Mammary epithelial cell (primary cell): ENCODE measurements at places on chromosomes 7 and 10. TPM values are rescaled to one million over a fixed set of nuclear protein-coding genes. Genes with fewer than 3 reads are reported as not detected.
A peak's percentile ranks its signal among the peaks of the same experiment; 100 is the strongest.

The CHRM2 gene
- polyA plus RNA-seq = not detected

GRCh38 chr7:72337390-72338167 lies 74.6 kb downstream of the CALN1 start:
- no peak for DNase-seq

The MUC12 gene
- polyA plus RNA-seq = 0.25 TPM

The GPR37 gene
- polyA plus RNA-seq = 0.08 TPM

- DNase-seq = no peak
Observed at GRCh38 chr7:22343612-22344011, 13.3 kb downstream of the RAPGEF5 start.

- DNase-seq = no peak
Observed at GRCh38 chr7:36456548-36456947, 66.9 kb downstream of the ANLN start.

DNA sequence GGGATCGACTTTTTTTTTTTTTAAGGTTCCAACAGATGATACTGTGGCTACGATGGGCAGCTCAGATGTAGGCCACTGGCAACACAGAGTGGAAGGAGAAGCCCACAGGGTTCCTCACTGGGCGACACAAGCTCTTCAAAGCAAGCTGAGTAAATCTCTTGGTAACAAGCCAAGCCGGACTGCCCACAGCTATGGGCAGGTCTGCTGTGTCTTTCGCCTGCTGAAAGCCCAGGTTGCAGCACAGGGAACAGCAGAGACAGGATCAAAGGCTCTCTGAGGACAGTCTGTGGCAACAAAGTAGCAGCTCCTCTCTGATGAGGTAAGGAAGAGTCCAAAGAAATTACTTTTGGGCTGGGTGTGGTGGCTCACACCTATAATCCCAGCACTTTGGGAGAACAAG lies 83.6 kb downstream of the KCNMA1 start:
- DNase-seq = peak; percentile 46

The HOXA5 gene
- polyA plus RNA-seq = 8.6 TPM

DNA sequence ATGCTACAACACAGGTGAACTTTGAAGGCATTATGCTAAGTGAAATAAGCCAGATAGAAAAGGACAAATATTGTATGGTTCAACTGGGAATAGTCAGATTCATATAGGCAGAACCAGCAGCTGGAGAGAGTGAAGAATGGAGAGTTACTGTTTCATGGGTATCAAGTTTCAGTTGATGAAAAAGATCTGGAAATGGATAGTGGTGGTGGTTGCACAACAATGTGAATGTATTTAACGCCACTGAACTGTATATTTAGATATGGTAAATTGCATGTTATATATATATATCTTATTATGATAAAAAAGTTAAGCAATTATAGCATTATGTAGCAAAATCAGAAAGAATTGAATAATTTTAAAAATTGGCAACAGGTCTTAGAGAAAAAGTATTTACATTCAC lies 3.9 kb downstream of the LMBR1 start:
- DNase-seq = no peak

DNA sequence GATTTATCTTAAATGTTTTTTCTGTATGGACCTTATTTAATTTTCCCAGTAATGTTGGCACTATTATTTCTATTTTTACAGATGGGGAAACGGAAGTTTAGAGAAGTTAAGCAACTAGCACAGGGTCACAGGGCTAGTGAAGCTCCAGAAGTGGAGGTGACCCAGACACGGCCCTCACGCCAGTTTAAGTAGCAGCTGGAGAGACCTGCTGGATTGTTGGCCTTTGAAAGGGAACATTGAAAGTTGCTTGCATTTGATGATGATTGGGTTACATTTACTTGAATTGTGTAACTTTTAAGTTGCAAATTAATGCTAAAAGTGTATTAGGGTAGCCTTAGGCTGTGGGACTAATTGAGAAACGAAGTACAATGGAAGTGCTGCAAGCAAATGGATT lies 25.6 kb downstream of the CDK14 start:
- no peak for DNase-seq

The STYXL1 gene
- polyA plus RNA-seq = 84.3 TPM

The CLRN3 gene
- polyA plus RNA-seq = not detected

The THNSL1 gene
- polyA plus RNA-seq = 1.3 TPM

DNA sequence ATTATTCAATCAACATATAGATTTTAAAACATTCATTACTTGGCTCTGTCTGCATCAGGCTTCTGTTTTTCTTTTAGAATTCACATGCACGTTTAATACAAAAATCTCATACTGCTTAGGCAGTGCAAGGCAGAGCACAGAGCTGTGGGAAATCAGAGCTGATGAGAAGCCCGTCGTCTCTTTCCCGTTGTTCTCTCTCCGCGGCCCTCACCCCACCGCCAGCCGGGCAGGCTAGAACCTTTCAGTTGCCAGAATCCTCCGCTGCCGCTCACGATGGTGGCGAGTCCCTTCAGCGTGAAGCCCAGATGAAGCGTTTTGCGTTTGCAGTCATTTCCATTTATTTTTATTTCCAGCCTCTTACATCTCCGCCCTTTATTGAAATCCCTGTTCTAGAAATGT lies 648.2 kb downstream of the SDK1 start:
- DNase-seq = no peak

- no peak for DNase-seq
Observed at GRCh38 chr7:54799792-54800191, 40.8 kb upstream of the SEC61G start.

DNA sequence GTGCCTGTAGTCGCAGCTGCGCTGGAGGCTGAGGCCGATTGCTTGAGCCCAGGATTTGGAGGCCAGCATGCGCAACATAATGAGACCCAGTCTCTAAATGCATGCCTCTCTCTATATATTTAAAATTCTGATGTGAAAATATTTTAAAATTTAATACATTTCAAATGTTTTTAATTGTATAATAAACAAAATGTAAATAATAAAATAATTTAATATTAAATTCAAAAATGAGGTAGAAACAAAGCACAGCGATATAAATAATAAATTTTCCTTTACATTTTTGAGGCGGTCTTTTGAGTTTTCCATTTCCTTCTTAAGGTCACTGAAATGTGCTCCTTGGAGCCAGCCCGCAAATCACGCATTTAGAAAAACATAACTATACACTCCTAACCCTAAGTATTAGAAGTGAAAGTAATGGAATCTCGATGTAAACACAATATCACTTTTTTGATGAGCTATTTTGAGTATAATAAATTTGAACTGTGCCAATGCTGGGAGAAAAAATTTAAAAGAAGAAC lies 523 bp upstream of the CDK1 start:
- DNase-seq = no peak

DNA sequence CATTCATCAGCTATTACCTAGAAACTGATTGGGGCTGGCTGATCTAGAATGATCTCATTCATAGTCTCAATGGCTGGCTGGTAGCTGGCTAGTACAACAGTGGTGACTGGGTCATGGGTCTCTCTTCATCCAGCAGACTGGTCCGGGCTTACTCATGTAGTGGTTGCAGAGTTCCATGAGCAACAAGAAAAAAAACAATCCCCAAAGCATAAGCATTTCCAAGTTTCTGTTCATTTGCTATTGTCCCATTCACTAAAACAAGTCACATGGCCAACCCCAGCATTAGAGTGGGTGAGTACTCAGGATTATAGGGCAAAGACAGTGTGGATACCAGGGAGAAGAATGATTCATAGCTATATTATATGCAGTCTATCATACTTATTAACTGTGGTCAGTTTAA lies 85.2 kb upstream of the SEMA3C start:
- peak; percentile 80 for DNase-seq

DNA sequence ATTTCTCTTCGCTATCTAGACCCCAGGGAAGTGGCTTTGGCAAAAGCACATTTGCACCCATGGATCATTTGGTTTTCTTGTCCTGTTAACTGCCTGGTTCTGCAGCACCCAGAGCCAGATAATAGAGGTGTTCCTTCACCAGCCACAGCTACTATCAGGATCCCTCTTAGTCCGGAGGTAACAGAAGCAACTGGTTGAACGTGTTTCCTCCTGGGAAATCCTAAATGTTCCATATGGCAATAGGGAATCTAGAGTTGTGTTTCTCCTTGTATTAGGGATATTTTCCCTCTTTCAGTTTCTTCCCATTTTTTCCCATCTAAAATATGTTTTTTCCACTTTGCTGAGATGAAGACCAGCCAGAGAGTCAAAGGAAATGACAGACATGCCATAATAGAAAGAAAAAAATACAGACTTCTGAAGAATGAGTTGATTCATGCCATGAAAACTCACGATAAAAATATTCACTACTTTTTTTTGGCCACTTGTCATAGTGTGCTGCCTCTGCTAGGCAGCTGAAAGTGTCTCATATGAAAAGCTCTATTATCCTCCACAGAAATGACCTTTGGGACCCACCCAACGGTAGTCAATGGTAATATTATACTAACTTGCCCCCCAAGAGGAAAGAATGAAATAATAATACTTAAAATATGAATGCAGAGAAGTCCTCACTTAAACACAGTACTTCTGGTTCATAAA lies 472.8 kb downstream of the KCNMA1 start:
- DNase-seq = peak; percentile 61

GRCh38 chr7:28957751-28958234 lies 337 bp downstream of the TRIL start:
- no peak for DNase-seq

DNA sequence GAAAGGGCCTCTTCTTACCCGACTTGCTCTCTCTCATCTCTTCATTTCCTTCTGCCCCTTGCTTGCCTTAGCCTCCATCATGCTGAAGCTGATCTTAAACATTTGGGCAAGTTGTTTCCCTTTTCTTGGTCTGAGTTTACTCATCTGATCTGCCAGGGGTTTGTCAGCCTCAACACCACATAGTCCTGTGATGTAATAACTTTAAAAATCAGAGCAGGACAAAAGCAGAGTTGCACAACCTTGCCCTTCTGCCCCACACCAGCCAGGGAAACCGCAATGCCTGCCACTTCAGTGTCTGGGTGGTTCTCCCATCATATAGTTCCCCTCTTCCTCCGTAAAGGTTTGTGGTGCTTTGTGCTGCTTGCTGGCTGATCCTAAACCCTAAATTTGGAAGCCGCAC lies 9.9 kb upstream of the LIPM start:
- DNase-seq = peak; percentile 72

The PNLIPRP2 gene
- polyA plus RNA-seq = not detected

DNA sequence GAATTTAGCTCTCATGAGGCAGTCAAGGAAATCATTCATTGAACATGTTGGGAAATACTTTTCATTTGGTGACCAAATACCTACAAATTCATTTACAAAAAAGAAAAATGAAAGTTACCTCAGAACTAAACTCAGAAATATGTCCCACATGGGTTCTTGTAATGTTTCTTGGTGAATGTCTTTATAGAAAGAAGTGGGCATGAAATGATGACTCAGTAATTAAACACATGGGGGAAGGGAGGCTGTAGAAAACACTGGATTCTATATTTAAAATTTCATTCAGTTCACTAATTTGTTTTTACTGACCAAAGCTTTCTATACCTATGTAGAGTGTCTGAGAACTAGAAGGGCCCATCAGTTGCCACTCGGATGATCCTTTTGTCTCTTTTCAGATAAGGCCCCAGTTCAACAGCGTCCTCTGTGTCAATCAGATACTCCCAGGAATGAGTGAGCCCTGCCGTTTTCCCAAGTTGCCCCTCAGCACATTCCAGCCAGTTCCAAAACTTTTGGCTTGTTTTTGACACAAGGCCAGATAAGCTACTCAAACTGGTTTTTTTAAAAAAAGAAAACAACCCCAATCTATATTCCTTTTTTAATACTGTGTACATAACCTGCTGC lies 49.3 kb upstream of the AGBL3 start:
- DNase-seq = no peak

DNA sequence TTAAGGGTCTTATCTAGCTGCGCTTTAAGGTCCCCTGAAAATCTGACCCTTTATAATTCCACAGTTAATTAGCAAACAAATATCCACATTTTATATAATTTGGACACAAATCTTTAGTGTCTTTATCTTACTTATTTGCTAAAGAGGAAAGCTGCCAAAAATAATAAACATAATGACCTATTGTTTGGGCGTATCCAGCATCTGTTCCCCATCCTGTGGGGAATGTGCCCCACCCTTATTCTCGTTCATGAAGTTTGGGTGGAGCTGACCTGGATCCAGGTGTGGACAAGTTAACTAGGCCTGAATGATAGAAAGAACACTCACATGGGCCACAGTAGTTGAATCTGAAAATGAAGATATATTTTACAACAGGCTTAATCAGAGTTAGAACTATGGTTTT lies 218.3 kb downstream of the CRPPA start:
- peak; percentile 63 for DNase-seq

DNA sequence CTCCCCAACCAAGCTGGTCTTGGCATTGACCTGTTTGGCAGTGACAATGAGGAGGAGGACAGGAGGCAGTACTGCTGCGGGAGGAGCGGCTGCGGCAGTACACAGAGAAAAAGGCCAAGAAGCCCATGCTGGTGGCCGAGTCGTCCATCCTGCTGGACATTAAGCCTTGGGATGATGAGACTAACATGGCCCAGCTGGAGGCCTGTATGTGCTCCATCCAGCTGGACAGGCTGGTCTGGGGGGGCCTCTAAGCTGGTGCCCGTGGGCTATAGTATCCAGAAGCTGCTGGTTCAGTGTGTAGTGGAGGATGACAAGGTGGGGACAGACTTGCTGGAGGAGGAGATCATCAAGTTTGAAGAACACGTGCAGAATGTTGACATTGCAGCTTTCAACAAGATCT lies 39.1 kb upstream of the ZNF273 start:
- DNase-seq = no peak

GRCh38 chr7:132939495-132939894 lies 142.4 kb downstream of the CHCHD3 start:
- DNase-seq = no peak

DNA sequence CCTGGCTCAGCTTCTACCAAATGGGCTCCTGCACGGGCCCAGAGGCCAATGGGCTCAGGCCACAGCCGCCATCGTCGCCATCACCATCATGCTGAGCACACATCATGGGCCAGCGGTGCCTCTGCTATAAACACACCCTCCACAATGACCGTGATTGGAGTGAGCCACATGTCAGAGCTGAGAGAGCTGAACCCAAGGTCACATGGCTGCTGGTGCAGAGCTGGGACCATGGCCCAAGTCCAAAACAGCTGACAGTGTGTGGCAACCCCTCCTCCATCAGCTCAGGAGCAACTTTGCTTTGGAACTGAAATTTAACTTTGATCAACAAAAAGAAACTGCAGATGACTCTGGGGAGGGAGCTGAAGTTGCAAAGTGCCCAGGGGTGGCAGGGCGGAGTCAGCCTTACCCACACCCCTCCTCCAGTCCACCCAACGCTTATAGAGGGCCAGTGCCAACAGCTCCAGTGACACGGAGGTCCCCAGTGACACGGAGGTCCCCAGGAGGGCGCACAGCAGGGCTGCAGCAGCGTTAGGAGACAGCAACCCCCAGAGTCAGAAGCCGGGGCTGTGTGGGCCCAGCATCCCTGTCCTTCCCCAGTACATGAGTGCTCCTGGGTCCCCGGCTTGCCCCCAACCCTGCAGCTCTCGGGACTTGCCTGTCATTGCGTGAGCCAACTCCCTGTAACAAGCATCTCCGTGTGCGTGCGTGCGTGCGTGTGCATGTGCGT lies 249.6 kb downstream of the ELFN1 start:
- DNase-seq = no peak

DNA sequence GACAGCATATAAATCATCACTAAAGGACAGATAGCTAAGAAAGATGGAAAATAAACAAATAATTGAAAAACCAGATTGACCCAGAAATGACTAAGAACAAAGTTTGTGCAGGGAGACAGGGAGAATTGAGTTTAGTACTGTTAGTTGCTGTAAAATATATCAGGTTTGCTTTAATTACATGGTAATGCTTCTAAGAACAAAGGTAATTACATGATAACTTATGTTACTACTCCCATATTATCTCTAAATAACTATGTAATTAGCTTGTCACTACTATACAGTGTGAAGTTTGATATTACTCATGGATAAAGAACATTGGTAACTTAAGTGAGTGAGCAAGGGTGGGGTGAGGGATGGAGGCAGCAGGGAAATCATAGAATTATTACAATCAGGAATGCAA lies 135.2 kb upstream of the KAT6B start:
- DNase-seq = no peak

- no peak for DNase-seq
Observed at GRCh38 chr10:88840881-88841280, 10.8 kb downstream of the ANKRD22 start.
